Temporal lobe (tissue), 4 donors: ENCODE measurements at places on chromosomes 11 and 22. TPM values are rescaled to one million over a fixed set of nuclear protein-coding genes. Genes with fewer than 3 reads are reported as not detected.

The NRXN2 gene
- 157 TPM for total RNA-seq

The KRTAP5-10 gene
- total RNA-seq: not detected

The SPI1 gene
- total RNA-seq: 1.7 TPM

The GGTLC3 gene
- total RNA-seq: not detected

The CARD16 gene
- not detected for total RNA-seq
